Activated effector memory CD4-positive, alpha-beta T cell treated with anti-CD3 and anti-CD28 coated beads, Interleukin-2, amount 50 U/mL, for 16 hours (primary cell): ENCODE measurements at places on chromosomes 12 and 14.
A peak's percentile ranks its signal among the peaks of the same experiment; 100 is the strongest.

DNA sequence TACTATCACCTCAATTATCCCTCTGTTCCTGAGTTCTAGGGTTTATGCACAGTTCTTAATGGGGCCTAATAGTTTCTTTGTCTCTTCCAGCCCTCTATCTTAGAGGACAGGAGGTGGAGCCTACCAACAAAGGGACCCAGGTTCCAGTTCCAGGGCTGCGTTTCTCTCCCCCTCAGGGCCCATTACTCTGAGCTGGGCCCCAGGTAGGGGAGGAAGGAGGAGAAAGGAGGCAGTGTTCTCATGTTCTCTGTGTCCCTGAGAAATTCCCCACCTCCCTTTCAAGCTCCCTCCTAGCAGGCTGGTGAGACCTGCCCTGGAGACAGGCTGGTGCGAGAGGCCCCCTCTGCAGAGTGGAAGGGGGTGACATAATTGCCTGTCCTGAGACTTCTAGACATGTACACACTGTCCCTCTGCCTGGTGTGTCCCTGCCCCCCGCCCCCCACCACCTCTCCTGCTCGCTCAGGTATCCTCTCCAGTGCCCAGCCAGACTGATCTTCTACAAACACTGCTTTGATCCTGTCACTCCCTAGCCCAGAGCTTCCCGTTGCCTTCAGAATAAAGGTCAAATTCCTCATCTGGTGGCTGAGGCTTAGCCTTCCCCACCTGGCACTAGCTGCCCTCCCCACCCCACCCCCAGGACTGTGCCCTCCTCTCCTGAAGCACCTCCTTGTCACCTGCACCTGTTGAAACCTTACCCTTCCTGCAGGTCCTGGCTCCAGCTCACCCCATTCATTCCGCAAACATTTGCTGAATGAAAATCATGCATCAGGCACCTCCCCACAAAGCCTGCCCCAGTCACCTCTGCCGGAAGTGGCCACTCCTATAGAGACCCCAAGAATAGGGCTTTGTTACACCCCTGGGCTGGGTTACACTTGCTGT is 21.1 kb upstream of the KRT8 start:
- DNase-seq, result no peak

- peak; percentile 98 for DNase-seq
Observed at GRCh38 chr12:122974892-122975789, at the start of gene OGFOD2. TSS of gene OGFOD2 (plus strand) at chr12:122975244. CDS start at chr12:122975252, 8 bp downstream.

- DNase-seq, result no peak
Observed at GRCh38 chr14:99062216-99062615, 209.8 kb downstream of the BCL11B start.

GRCh38 chr12:132071830-132072384 is 72.2 kb downstream of the DDX51 start:
- DNase-seq, result peak; percentile 52

- DNase-seq, result peak; percentile 24
Observed at GRCh38 chr12:52522346-52523011, 2.3 kb upstream of the KRT5 start.

DNA sequence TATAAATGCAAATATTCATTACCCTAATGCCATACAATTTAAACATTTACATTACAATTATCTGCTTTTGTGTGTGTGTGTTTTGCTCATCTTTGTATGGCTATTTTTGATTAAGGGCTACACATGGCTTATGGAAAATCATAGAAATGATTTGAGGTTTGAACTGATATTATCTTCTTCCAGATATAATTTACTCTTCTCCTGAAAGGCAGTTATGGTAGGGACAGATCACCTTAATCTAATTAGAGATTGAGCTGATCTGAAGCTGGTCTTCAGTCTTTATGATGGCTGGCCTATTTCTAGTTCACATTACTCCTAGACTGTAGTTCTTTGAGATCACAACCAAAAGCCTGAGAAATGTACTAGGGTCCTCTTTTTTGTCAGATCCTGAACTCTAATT is 15.6 kb downstream of the ABHD12B start:
- DNase-seq, result no peak

- DNase-seq, result no peak
Observed at GRCh38 chr14:59852350-59852749, 18.2 kb downstream of the RTN1 start.

DNA sequence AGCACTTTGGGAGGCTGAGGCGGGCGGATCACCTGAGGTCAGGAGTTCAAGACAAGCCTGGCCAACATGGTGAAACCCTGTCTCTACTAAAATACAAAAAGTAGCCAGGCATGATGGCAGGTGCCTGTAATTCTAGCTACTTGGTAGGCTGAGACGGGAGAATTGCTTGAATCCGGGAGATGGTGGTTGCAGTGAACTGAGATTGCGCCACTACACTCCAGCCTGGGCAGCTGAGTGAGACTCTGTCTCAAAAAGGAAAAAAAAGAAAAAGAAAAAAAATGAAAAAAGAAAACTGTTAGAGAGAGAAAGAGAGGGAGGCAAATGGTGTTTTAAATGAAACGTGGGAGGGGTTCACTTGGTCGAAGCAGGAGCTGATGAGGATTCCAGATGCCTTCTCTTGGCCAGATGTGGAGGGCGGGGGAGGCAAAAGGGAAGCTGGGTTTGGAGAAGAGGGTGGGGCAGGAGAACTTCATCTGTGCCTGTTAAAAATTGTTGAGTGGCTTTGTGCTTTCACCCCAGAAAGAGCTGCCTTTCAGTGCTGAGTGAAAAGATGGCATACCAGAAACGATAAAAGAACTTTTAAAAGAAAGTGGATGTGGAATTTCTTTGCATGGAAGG is 1.1 kb downstream of the EMP1 start:
- no peak for DNase-seq

DNA sequence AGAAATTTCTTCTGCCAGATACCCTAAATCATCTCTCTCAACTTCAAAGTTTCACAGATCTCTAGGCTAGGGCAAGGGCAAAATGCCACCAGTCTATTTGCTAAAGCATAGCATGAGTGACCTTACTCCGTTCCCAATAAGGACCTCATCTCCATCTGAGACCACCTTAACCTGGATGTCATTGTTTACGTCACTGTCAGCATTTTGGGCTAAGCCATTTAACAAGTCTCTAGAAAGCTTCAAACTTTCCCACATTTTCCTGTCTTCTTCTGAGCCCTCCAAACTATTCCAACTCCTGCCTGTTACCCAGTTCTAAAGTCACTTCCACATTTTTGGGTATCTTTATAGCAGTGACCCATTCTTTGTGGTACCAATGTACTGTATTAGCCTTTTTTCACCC is 259.2 kb upstream of the KITLG start:
- no peak for DNase-seq

DNA sequence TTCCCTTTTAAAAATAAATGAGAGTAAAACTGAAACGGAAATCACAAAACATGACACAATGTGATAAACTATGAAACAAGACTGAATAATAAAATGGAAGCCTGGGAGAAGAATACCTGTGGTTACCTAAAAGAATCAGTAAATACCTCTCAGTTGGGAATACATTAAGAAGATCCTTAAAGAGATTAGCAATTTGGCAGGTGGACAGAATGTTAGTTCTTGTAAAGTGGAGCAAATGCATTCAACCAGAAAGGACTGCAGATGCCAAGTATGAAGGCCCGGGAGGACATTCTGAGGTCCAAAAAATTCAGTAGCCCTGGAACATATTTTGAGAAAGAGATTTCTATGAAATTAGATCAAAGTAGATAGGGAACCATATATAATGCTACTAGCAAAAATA is 861.3 kb upstream of the SEL1L start:
- DNase-seq, result no peak

DNA sequence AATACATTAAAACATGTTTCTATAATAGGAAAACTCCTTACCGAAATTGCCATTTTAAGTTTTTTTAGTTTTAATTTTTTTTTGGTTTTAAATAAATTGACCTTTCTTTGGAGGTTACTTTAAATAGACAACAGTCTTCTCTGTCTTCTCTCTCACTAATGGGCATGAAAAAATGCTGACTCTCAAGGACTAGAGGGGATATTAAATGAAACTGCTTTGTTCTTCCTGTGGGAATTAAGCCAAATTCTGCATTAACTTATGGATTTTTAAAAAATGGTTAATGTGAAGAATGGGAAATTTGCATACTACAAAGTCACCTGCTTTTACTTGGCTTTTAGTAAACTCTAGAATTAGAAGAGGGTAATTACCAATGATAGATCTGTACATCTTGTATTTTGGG is 378.9 kb downstream of the TMTC2 start:
- DNase-seq, result no peak

GRCh38 chr12:15629761-15630160 is 159.4 kb downstream of the EPS8 start:
- no peak for DNase-seq

GRCh38 chr12:76318773-76319594 is 29.2 kb downstream of the BBS10 start:
- no peak for DNase-seq

GRCh38 chr12:116392061-116392460 is 114.6 kb upstream of the MED13L start:
- DNase-seq, result no peak

DNA sequence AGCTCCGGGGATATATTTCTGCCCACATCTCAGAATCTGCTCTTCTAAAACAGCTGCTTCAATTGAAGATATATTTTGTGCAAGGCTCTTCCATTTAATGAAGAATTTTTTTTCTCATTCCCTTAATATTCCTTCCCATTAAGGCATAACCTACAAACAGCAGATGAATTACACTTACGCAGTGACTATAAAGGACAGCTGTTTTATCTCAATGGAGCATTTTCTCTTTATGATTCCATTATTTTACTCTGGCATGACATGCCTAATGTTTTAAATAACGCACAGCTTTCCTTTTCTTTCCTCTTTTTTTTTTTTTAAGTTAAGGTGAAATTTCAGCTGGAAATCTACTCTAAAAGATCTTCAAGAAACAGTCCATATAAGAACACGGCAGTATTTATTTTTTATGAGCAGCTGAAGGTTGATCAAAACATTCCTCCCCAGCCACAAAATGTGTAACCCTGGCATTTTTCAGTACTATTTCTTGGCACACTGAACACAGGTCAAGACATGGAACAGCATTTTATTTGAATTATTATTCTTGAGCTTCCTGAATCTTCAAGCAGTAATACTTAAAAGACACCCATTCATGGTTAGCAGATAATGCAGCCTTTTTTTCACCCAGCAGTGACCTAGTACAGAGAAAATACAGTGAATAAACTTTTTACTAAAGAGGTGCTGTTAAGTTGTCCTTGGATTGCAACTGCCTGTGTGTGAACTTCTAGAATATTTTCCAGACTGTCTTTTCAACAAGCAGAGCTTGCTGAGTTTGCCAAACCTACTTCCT is 118.1 kb upstream of the FOXN3 start:
- DNase-seq, result no peak

DNA sequence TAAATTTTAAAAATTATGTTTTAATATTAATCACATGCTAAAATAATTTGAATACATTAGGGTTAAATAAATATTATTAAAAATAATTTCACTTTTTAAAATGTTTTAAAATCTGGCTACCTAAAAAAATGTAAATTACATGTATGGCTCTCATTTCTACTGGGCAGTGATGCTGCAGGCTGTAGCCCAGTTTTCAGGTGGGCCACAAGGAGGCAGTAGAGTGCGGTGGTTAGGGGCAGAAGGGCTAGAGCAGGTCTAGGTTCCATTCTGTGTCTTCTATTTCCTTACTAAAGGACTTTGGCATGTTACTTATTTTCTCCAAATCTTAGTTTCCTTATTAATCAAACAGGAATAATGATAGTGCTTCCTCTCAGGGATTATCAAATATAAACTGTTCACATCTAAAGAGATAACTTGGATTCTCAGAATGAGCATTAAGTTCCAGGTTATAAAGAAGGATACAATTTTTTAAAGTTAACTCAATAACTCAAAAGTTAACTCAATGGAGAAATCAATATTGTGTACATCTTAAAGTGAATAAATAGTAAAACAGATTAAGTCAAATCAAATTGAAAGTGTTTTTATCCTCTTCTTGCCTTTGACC is 54.9 kb upstream of the OVCH1 start:
- peak; percentile 84 for DNase-seq

GRCh38 chr14:55340482-55340881 is 69.3 kb downstream of the FBXO34 start:
- DNase-seq, result no peak

GRCh38 chr14:83632375-83632774 is 1897.6 kb upstream of the FLRT2 start:
- no peak for DNase-seq

- no peak for DNase-seq
Observed at GRCh38 chr12:89427508-89428156, 75.3 kb upstream of the DUSP6 start.

GRCh38 chr14:104634138-104634760 is 29.7 kb upstream of the TMEM179 start:
- no peak for DNase-seq

DNA sequence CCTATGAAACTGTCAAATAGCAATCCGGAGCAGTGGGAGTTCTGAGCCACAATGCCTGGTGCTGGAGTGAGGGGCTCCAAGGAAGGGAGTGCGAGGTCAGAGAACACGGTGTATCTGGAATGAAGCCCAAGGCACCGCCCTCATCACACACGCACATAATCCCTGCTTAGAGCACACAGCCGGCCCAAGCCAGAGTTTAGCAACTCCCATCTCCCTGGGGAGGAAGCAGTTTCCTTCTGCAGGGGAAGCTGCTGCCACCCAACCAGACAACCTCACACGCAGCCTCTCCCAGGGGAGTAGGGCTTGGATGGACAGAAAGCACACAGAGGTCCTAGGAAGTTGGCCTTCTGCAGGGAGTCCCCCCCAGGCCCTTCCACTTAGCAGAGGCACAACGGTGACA is 31.3 kb downstream of the ACTN1 start:
- no peak for DNase-seq

- no peak for DNase-seq
Observed at GRCh38 chr12:58922849-58923248, 2.5 kb upstream of the LRIG3 start.

GRCh38 chr12:29690728-29691127 is 93.0 kb downstream of the TMTC1 start:
- DNase-seq, result no peak

DNA sequence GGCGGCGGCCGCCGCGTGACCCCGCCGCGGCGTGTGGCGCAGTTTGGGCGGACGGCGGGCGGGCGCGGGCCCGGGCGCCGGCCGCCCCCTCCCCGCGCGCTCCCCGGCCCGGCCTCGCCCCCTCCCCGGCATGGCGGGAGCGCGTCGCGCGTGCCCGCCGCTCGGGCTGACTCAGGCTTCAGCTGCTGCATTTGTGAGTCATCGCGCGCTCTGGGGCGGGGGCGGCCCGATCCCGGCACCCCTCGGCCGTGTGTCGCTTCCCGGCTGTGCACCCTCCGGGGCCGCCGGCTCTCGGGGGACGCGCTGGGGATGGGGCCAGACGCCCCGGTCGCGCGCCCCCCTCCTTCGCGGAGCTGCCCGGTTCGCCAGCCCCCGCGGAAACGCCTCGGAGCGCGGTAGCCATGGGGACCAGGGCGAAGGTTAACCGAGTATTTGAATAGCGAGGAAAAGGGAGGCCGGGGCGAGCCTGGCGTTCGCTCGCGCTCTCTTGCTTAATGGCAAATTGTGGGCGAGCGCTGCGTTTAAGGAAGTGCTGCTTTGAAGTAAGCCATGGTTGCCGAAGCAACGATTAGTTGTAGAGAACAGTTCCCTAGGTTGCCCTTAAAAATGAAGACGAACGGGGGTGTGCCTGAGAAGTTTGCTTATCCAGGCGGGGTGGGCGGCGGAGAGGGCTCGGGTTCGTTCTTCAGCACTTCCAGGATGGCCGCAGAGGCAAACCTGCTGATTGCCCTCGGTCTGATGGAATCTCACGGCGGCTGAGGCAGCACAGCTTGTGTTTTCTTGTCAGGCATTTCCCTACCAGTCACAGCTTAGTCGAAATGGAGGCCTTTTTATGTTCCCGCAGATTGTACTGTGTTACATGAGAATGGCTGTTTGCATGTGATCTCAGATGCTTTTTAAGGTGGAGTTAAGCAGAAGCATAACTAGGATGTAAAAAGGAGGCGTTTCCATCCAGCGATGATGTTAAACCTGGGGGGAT is 896 bp downstream of the EIF5 start:
- DNase-seq, result peak; percentile 94

- no peak for DNase-seq
Observed at GRCh38 chr12:114935658-114936057, 251.7 kb upstream of the TBX3 start.
